ENCODE measurements at places on chromosomes 1 and 21. TPM values are rescaled to one million over a fixed set of nuclear protein-coding genes. Genes with fewer than 3 reads are reported as not detected.
A peak's percentile ranks its signal among the peaks of the same experiment; 100 is the strongest.

The PRDM2 gene
- 38.9 TPM for polyA plus RNA-seq

The KCNK2 gene
- polyA plus RNA-seq: 1.7 TPM

The KPRP gene
- not detected for polyA plus RNA-seq

The NMNAT2 gene
- polyA plus RNA-seq: 0.85 TPM

GRCh38 chr1:234918961-234919761 lies 209.5 kb downstream of the TOMM20 start:
- DNase-seq: peak; percentile 45

The VAMP4 gene
- 7.8 TPM for polyA plus RNA-seq

DNA sequence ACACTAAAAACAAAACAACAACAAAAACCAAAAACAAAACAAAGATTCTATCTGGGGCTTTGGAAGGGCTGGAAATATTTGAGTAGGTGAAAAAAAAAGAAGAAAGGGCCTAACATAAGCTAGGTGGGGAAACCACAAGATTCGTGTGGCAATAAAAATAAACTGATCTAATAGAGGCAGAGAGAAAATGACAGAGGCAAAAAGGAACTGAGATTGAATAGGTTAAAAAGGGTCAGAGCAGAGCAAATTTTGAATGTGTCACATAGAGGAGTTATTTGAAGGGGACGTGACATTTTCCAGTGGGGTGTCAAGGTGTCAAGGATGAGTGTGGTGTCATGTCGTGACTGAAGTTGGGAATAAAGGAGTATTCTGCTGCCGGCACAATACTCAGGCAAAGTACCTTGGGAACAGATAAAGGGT lies 65.2 kb upstream of the RALGPS2 start:
- no peak for DNase-seq

DNA sequence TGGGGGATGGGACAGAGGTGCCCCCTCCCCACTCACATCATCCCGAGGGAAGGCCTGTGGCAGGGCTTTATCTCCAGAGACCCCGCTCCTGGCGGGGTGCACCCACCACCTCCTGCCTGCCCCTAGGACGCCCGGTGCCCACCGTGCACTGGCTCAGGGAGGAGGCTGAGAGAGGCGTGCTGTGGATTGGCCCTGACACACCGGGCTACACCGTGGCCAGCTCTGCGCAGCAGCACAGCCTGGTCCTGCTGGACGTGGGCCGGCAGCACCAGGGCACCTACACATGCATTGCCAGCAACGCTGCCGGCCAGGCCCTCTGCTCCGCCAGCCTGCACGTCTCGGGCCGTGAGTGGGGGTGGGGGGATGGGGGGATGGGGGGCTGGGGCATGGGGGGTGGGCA lies 71.7 kb downstream of the TRIM11 start:
- DNase-seq: no peak

DNA sequence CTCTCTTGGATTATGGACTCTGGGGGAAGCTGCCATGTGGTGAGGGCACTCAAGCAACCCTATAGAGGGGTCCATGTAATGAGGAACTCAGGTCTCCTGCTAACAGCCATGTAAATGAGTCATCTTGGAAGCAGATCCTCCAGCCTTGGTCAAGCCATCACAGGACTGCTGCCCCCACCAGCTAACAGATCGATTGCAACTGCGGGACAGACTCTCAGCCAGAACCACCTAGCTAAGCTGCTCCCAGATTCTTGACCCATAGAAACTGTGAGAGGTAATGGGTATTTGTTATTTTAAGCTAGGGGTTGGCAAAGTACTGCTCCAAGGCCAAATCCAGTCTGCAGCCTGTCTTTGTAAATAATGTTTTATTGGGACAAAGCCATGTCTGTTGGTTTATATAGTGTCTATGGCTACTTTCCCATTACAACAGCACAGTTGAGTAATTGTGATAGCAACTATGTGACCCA lies 27.6 kb upstream of the MAP3K7CL start:
- DNase-seq: no peak

DNA sequence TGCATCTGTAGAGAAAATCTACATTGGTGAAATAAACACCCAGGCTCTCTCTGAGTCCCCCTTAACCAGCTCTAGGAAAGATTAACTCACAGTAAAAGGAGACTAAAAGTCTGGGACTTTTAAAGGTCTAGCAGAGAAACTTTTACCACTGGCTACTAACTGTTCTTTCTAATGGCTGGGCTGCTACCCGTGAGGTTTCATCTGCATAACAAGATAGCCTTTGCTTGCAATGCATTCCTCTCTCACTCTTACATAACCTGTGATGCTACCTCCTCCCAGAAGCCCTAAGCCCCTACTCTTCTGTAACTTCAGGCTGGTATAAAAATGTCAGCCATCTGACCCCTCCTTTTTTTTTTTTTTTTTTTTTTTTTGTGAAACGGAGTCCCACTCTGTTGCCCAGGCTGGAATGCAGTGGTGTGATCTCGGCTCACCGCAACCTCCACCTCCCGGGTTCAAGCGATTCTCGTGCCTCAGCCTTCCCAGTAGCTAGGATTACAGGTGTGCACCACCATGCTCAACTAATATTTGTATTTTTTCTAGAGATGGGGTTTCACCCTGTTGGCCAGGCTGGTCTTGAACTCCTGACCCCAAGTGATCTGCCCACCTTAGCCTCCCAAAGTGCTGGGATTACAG lies 344.2 kb downstream of the RGS7 start:
- DNase-seq: no peak

- DNase-seq: no peak
These were observed 5.9 kb upstream of the PIGR start for GRCh38 chr1:206952171-206952570.

DNA sequence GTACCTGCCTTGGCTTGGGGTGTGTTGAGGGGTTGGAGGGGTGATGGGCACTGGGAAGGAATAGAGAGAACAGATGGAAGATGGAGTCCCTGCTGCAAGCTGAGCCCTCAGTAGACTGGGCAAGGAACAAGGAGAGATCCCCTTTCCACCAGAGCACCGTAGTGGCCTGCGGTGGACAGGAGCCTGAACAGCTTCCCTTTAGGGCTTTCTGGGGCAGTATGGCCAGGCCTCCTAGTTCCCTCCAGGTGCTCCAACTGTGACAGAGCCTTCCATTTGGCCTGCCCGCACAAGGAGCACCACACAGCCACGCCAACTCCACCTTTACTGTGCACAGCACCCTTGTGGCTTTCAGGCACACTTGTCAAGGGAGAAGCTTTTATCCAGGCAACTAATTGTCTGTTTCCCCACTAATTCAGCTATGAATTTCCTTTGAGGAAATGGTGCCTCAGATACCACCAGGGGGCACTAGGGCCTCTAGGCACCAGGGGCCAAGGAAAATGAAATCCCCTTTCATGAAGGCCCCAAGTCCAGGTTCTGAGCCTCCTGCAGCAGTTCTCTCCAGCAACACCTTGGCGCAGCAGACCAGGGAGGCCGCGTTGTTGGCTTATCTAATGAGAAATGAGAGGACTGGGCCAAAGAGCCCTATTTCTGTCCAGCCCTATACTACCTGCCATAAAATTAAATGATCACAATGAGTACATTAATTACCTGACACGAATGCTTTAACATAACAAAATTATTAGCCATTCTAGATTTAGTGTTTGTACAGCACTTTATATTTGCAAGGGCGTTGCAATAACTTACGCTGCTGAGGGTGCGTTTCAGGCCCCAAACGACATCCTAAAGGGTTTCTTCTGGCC lies 23.1 kb upstream of the ERI3 start:
- DNase-seq: peak; percentile 34

GRCh38 chr1:202124142-202124541 lies 1.4 kb downstream of the GPR37L1 start:
- no peak for DNase-seq

DNA sequence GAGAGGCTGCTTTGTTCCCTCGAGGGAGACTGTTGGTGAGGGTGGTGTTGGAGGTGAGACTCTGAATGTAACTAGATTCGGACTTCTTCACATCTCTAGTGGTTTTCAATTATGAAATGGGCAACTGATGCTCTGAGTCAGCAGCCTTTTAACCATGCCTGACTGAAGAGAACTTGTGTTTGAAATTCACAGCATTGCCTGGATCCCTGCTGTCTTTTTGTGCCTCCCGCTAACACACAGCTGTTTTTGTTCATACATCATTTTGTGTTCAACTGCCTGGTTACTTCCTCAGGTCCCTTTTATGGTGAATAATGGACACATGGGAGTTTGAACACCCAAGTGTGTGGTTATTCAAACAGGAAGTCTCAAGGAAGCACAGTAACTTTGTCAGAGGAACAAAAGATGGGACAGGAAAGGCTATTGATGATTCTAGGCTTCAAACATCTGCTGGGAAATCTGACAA lies 16.8 kb downstream of the LAMC1 start:
- no peak for DNase-seq

- DNase-seq: no peak
These were observed 704 bp upstream of the TOMM40L start for GRCh38 chr1:161225178-161225533.

DNA sequence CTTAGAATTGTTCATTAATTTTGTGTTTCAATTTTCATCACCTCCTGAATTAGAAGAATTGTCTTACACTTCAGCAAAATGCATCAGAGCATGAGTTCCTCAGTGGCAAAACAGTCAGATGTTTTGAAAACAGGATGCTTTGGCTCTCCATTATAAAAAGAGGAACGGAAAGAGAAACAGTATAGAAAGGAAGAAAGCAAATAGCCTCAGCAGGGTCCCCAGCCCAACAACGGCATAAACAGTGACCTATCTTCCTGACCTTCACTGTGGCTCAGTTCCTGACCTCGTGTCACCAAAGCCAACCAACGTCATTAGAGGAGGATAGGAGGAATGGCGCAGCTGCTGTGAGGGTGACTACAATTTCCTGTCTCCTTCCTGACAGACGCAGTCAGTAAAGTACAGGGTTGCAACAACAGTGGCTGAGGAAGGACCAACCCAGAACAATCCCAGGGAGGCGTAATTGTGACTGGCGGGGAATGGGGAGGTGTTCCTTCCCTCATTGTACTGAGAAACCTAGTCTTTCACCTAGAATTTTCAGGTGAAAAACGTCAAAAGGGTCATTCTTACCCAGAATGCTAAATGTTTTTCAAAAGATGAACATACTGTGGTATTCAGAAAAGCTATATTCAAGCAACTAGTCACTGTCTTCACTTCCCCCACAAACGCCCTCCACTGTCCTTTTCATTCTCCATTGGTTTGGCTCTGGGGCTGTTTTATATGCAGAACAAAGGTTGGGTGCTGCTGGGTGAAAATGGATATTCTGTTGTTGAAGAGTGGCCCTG lies 197.9 kb upstream of the SGIP1 start:
- DNase-seq: no peak

GRCh38 chr1:177620636-177621190 lies 349.1 kb downstream of the SEC16B start:
- DNase-seq: no peak

GRCh38 chr1:34865981-34866761 lies 6.6 kb upstream of the SMIM12 start:
- peak; percentile 86 for DNase-seq

DNA sequence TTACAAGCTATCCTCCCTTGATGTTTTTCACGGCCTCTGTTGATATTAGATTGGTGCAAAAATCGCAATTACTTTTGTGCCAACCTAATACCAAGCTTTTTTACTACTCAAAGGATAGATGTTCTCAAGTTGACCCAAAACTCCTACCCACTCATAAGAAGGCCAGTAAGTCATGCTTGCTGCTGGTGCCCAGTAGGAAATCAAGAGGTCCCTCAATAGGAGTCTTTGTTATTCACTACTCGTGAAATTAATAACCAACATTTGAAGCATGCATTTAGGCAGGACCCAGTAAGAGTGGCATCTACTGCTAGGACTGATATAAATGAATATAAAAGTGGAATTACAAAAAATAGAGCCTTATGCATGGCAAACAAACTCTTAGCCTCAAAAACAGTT lies 52.6 kb downstream of the APP start:
- no peak for DNase-seq

- DNase-seq: no peak
These were observed 34.6 kb downstream of the GADD45A start for GRCh38 chr1:67719329-67720196.

DNA sequence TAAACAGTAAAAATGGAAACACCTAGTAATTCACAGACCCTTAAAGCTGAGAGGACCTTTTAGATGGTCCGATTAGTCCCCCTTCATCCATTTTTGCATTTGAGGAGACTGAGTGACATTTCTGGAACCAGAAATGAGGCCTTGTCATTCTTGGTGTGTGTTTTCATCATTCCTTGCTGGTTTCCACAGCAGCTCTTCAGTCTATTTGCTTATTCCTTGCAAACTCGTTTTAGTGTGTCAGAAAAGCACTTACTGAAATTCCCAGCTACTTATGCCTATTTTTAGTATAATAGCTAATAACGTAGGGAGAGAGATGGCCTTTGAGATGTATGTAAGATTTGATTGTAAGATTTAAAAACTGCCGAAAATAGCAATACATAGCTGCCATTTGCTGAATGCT lies 70.9 kb downstream of the VPS13D start:
- DNase-seq: no peak

The TNFAIP8L2 gene
- 2.5 TPM for polyA plus RNA-seq

DNA sequence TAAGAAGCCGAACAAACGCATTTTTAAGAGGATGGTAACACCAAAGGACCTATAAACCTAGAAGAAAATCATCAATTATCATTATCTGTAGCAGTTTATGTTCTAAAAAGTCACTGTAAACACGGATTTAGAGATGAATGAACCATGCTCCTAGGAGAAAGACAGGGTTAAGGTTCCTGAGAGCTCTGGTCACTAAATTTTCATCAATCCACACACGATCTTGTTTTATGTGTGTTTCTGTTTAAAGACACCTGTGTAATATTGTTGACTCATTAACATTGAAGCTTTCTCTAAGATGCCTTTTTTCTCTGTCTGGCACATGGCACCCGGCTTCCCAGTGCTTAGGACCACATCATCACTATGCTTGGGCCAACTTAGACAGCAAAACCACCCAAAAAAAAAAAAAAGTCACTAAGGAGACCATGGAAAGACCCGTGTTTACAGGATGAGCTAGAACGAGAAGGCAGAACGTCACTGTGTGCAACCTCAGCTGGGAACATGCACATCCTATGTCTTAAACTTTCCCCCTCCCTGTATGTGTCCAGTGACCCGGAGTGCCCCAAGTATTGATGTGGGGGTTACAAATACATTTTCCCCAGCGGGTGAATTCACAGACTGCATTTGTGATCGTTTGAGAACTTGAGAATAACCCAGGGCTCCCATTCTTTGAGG lies 55.8 kb upstream of the PDE9A start:
- no peak for DNase-seq

DNA sequence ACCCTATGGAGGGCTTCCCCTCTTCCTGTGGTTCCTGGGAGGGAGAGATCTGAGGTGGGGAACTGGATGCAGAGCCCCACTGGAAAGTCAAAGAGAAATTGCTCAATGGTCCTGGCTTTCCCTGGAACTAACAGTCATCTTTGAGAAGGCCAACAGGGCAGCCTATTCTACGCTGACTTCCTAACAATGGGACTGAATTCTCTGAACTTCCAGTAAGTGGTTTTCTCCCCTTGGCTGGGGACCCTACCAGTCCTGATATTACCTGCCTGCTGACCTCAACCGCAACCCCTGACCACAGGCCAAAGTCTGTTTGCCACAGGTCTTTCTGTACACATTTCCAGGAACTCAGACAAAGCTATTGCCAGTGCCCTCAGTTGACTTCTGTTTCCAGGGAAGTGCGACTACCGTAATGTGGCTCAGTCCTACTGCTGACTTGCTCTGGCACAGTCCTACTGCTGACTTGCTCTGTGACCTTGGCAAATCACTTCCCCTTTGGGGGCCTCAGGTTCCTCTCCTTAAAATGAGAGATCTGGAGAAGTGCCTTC lies 55.3 kb downstream of the C8B start:
- no peak for DNase-seq
